ENCODE measurements at places on chromosomes 6 and 20.
A peak's percentile ranks its signal among the peaks of the same experiment; 100 is the strongest.

- no peak for DNase-seq
Observed at GRCh38 chr6:217048-217659, 75.1 kb upstream of the DUSP22 start.

- no peak for DNase-seq
Observed at GRCh38 chr6:52642368-52642767, 28.5 kb upstream of the TMEM14A start.

DNA sequence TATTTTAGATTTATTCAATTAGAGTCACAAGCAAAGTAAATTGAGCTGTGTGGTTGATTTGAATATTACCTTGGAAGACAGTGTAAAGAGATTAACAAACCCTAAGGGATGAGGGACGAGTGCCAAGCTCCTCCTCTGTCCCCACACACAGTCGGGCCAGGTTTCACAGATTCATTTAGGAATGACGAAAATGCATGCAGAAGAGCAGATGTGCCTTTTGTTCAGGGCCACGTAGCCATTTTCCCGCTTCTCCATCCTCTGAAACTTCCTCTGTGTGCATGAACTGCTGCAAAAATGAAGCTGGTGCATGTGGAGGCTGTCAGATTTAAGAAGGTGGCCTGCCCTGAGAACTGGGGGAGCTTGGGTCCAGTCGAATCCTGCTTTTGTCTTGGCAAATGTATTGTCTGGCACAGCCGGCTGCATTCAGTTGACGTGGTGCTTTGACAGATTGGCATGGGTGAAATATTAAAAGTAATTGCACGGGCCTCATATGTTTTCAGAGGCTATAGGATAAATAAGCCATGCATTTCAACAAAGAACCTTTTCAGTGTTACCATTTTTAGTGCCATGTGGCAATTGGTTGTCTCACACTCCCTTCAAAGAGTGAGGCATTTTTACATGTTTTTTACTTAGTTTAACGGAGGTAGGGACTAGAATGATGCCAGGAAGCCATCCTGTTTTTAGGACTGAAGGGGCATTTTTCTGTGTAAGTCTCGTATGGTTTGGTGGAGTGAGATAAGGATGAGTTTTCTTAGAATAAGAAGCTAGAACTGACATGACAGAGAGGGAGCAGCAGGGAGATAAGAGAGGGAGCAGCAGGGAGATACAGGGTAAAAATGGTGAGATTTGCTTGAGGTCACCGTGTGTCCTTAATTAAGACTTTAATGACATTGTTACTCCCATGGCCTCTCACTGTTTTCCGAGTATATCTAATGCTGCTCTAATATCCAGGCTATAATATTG lies 361.1 kb downstream of the NRN1 start:
- DNase-seq, result no peak

GRCh38 chr20:48761023-48761785 lies 66.6 kb downstream of the PREX1 start:
- DNase-seq, result no peak

- DNase-seq, result no peak
Observed at GRCh38 chr6:138690975-138691594, 82.5 kb upstream of the CCDC28A start.

DNA sequence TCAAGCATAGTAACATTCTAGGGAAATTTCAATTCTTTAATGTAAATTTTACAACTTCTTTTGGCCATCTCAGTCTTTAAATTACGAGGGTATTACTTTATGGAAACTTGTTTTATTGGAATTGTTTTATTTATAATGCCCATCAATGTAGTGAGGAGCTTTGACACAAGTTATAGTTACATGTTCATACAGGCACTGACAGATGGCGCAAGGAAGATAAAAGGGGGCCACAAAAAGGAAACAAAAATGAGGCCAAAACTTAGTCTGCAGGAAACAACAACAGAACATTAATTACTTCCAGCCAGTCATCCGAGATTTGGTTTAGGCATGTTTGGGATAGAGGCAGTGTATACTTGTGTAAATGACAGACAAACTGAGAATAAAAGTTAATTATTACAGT lies 18.3 kb downstream of the SESN1 start:
- DNase-seq, result no peak

GRCh38 chr6:38460186-38460585 lies 179.5 kb downstream of the BTBD9 start:
- DNase-seq, result no peak

DNA sequence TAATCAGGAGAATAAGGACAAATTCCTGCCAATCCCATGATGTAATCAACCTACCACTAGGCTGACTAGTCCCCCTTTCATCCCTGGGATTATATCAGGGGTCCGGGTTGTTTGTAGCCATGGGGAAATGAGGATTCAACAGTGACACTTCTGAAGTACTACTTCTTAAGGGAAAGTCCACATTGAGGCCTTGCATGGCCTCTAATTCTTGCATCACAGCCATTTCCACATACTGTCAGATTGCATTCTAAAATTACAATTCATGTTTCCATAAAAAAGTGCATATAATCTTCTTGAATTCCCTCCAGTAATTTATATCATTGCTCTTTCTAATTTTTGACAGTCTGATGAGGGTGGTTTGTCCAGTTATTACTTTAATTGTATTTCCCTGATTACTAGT lies 184.2 kb downstream of the PHF3 start:
- no peak for DNase-seq

DNA sequence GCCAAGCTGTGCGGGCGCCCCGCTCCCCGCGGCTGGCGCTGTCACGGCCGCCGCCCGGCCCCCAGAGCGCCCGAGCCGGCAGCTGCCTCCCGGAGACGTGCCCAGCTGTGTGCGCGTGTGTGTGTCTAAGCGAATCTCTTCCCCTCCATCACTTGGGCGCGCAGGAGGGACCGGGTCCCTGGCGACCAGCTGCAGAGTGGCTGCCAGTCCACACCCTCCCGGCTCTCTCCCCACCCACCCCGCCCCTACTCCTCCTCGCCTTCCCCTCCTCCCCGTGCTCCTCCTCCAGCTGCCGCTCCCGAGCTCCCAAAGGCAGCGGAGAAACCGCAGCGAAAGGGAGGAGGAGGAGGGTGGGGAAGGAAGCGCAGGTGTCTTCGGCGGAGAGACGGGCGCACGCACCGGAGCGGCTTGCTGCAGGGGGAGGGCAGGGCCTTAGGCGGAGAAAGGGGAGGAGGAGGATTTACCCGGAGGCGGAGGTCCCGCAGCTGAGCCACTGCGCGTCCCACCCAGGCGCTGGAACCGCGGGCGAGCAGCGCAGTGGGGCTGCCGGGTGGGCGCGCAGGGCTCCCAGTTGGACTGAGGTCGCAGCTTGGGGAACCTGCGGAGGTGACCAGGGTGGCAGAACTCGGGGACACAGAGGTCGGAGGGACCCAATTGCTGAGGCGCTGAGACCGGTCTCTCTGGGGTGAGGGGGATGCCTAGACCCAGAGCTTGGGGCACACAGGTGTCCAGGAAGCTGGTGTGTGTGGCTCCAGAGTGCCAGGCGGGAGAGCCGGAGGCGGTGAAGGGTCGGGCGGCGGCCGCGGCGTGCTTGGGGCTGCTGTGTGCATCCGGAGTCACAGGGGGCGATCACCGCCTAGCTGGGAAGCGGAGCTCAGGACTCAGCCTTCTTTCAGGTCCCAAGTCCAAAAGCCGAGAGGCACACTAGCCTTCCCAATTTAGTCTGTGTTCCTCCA lies at the start of gene HS3ST5:
Gene HS3ST5 (minus strand): TSS at position 198 of the 956 bp plus-strand sequence. CDS start 280,178 bp downstream, outside the sequence.
- DNase-seq, result peak; percentile 85

GRCh38 chr20:9710685-9711084 lies 128.2 kb downstream of the PAK5 start:
- DNase-seq, result no peak

DNA sequence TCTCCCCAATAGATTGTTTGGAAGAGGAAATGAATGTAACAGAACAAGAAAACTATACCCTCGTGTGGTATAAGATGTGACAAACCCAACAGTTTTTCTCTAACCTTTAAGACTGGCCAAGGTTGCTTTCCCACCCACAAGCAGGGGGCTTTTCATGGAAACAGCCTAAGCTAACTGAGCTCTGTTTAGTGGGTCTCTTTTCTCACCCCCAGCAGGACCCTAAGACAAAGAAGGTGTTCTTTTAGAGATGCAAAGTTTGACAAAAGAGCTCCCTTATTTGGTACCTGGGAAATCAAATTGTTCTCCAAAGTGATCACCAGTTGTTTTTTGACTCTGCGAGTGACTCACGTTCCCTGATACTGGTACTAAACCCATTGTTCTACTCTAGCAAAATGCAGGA lies 59.1 kb downstream of the MBOAT1 start:
- no peak for DNase-seq

DNA sequence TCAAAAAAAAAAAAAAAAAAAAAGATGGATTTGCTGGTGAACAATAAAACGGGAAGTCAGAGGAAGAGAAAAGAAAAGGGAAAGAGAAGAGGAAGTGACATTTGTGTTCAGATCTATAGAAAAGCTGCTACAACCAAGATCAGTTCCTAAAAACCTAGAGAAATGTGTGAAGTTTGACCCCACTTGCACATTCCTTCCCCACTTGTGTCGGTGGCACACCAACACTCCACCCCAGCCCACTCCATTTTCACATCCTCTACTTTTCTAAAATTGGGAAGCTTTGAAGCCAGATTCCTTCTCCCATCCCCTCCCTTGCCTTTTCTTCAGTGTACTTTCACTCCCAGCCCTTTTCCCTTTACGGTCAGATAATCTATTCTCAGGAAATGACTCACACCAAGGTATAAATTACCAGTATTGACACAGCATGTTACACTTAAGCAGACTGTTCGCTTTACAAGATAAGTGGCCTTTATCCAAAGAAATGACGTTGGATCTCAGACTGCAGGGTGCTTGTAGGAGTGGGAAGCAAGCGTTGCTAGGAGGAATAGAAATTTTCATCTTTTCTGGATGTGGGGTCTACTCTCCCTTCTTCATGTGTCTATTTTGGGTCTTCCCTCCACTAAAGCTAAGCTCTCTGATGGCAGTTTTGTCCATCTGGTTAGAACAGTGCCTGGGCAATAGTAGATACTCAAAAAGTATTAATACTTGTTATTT lies 92.5 kb upstream of the ADGRF1 start:
- DNase-seq, result no peak

DNA sequence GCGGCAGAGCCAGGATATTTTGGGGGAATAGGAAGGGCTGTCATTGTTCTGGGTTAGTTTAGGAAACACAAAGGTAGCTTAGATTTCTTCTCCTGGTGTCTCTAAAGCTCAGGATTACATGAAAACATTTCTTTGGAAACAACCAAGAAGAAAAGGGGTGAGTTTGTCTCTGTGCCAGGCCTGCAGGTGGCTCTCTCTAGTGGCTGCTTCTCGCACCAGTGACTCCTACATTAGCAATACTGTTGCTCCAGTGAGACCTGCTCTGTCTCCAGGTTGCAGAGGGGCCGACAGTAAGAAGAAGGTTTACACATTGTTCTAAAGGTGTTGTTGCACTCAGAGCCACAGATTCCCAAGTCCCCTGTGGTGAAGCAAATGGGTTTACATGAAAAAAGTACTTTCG lies 104.6 kb upstream of the GLP1R start:
- no peak for DNase-seq

Measured in putamen (tissue), 1 donor.